ENCODE measurements at places on chromosomes 5 and 9.

DNA sequence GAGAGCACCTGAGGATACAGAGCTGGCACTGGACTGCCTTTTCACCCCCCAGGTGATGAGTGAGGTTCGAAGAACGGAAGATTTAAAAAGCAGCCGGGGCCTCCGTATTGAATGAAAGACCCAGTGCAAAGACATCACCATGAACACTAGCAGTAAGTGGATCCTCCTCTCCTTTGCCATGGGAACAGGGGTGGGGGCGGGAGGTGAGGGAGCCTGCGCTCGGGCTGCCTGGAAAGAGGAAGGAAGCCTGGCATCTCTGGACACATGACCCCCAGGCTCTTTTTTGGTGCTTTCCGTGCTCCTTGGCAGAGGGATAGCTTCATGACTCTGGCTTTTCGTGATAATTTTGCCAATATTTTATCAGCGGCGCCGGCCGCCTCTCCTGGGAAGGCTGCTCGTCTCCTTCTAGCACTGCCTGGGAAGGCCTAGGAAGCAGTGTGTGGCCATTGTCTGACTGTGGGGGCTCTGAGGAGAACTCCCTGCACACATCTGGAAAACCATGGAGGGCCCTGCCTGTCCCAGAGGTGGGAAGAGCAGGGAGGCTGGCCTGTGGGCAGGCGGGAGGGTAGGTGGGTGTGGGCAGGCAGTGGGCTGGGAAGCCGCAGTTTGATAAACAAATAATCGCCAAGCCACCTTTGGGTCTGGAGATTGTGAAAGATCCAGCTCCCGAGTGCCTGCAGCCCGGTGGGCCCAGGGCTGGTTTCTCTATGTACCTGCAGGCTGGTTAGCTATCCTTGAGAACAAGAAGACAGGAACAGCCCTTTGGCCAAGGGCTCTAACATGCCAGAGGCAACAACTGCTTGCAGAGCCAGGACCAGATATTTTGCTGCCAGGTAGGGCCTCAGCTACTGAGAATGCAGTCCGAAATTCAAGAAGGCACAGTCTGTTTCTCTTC is 911 bp downstream of the ABLIM3 start:
- DNase-seq = no peak

DNA sequence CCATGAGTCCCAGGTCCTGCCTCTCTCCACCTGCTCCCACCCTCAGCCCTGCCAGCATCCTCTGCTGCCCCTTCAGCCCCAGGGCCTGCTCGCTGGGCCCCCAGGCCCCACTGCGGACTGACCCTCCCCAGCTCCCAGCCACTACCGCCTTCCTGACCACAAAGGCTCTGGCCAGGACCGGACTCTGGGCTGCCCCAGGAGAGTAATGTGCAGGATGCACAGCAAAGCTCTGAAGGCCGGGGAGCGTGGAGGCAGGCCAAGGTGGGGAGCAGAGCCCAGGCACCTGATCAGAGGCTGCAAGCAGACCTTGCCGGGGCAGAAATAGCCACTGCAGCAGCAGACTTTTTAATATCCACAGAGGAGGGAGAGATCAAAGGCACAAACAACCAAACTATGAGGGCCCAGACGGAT is 27.9 kb downstream of the IPPK start:
- DNase-seq = no peak

DNA sequence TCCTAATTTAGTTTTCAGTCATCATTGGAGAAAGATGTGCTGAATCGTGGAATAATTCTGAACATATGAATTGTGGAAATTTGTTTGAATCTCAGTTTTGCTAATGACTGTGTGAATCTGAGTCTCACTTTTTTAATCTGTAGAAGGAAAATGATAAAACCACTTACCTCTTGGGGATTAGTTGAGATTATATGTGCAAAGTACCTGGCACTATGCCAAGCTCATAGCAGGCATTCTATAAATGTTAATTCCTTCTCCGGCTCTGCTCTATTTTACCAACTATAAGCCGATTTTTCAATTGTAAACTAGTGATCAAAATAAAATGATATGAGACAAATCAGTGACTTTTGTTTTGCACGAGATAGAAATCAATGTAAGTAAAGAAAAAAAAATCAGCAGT is 290.8 kb downstream of the TRPM3 start:
- no peak for DNase-seq

- no peak for DNase-seq
Measured at GRCh38 chr5:32018476-32019436, 155.4 kb downstream of the GOLPH3 start.

DNA sequence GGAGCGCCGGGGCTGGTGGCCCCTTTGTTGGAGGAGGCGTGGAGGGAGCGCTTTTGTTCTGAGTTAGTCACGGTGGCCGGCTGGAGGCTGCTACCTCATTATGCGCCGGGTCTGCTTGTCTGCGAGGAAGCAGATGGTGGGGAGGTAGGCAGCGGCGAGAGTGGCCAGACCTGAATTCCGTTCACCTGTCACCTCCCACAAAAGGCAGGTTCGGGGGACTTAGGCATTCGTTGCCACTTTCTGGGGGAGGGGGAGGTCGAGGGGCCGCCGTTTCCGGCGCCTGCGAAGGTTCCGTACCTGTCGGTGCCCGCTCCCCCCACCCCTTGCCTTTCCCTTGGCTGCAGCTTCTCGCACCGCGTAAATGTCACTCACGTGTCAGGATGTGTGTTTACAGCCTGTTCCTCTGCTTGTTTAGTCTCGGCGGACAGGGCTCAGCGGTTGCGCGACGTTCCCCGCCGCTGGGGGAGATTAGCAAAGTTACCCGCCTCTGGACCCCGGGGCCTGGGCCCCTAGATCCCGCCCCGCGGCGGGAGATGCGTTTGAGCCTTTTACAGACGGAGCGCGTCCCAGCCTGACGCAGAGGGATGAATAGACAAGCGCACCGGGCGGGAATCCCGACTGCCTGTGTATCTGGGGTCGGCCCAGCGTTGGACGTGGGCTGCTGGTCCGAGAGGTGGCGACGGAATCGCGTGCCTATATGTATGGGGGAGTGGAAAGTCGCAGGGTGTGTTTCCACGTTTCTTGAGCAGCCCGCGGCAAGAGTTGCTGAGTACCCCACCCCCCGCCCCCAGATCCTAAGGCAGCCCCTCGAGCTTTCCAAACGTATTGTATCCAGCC is 2.7 kb upstream of the LHX2 start:
- DNase-seq = no peak

DNA sequence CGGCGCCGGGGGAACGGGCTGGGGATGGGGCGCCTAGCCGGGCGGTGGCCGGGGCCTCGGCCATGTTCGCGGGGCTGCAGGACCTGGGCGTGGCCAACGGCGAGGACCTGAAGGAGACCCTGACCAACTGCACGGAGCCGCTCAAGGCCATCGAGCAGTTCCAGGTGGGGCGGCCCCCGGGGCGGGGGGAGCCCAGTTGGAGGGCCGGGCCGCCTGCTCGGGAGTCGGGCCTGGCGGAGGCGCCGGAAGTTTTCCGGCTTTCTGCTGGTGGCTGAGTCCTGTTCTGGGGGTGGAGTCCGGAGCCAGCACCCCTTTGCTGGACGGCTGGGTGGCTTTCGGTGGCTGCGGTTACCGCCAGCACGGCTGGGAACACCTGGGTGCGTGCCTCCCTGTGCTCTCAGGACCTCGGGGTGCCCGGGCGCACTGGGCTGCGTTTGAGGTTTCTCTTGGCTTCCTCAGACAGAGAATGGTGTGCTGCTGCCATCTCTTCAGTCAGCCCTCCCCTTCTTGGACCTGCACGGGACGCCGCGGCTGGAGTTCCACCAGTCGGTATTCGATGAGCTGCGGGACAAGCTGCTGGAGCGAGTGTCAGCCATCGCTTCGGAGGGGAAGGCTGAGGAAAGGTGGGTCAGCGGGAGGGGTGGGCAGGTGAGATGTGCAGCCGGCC is 454 bp downstream of the NELFB start:
- no peak for DNase-seq

DNA sequence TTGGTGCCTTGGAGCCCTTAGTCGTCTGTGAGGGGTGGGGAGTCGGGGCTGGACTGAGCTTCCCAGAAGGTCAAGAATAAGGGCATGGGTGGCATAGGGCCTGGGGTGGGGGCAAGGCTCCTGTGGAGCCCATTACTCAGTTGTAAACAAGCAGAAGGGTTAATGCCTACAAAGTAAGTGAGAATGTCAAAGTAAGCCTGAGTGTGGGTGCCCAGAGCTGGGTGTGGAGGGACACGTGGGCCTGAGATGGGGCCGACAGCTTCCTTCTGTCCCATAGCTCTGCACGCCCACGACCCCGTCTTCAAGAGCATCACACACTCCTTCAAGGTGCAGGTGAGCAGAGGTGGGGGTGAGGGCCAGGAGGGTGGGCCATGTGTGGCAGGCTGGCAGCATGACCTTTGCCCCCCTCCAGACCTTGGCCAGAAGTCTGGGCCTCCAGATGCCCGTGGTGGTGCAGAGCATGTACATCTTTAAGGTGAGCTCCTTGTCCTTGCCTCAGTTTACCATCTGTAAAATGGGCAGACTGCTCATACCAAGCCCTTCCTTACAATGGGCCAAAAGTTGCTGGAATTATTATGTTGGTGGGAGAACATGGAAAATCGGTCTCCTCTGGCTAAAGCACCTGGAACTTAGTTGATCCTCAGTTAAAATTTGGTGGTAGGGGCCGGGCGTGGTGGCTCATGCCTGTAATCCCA is 11.1 kb downstream of the DOLK start:
- no peak for DNase-seq

GRCh38 chr5:74337254-74337983 is 303.1 kb downstream of the ENC1 start:
- no peak for DNase-seq

DNA sequence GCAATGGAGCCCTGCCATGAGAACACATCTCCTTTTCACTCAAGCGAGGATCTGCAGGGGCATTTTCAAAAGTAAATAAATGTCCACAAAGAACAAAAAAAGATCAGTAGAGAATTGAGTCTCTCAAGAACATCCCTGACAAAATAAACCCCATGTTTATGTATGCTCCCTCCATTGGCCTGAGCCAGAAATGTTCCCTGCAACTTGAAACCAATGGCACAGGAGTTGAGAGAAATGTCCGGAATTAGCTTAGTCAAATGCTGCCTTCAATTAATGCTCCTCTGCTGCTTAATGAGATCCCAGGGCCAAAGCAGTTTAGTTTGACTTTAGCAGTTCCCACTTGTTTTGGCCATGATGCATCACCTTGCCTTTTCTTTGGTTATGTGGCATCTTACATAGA is 238.3 kb downstream of the EBF1 start:
- DNase-seq = no peak

DNA sequence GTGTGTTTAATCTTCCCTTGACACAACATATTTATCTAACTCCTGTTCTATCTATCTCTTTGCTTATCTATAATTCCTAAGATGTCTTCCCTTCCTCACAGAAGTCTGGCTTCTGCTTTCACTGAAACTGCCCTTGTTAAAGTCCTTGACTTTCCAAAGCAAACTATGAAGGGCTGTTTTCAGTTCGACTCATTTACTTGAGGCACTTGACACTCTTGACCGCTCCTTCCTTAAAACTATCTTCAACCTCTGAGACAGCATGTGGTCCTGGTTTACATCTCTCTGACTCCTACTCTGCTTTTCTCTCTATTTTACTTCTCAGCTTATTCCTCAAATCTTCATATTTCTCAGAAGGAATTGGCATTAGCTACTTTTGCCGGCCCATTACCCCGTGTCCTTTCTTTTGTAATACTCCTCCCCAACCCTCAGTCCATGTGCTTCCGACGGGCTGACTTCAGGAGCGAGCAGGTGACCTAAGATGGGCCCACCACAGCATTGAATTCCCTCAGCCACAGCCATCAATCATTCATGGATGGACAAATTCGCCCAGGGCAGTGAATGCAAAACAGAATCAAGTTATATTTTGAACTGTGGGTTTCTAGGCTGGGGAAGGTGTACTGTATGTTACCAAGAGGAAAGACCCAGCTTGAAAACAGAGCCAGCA is 1089.2 kb downstream of the PTPRD start:
- DNase-seq = no peak

- DNase-seq = no peak
Measured at GRCh38 chr9:911005-911404, 65.5 kb upstream of the DMRT3 start.

DNA sequence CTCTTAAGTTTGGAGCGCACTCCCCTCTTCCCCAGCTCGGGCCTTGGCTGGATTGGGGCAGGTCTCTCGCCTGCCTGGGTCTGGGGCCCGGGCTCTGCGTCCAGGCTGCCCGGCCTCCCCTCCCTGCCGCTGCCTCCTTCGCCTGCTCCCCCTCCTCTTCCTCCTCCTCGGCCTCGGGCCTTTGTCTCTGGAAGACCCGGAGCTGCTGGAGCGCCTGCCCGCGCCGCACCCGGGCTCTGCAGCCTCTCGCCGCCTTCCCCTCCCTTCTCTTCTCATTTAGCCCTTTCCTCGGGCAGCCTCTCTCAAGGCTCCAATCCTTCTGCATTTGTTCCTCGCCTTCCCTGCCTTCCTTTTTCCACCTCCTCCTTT is 218.5 kb downstream of the C9orf50 start:
- DNase-seq = no peak

GRCh38 chr5:132813599-132814502 is 749 bp downstream of the SOWAHA start:
- DNase-seq = no peak

DNA sequence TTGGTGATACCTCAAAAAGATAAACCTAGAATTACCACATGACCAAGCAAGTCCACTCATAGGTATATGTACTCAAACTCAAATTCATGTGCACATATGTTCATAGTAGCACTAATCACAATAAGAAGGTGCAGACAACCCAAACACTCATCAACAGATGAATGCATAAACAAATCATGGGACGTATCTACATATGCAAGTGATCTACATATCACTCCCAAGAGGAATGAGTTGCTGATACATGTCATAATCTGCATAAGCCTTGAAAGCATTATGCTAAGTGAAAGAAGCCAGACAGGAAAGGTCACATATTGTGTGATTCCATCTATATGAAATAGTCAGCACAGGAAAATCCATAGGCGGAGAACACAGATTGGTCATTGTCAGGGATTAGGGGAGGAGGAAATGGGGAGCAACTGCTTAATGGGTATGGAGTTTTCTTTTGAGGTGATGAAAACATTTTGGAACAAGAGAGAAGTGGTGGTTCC is 10.6 kb upstream of the GPX8 start:
- DNase-seq = no peak

DNA sequence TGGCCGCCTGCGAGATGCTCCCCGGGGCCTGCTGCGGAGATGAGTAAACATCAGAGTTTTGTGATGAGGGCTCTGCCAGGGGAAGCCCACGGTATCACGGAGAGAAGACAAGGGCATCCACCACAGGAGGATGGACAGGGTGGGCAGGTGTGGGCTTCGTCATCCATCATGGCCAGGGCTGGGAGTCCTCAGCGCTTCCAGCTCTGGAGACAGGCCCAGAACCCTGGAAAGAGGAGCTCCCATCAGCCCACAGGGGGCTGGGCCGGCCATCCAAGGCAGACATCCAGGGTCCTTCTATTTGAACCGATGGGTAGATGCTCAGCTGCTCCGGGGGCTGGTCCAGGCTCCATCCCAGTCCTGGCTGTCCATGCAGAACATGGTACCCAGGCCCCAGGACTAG is 22.1 kb upstream of the FCN1 start:
- DNase-seq = no peak

- DNase-seq = no peak
Measured at GRCh38 chr9:126454795-126455194, 128.2 kb downstream of the MVB12B start.

GRCh38 chr5:43973318-43973717 is 370.3 kb downstream of the NNT start:
- DNase-seq = no peak

Measured in stimulated activated CD4-positive, alpha-beta T cell treated with anti-CD3 and anti-CD28 coated beads, Interleukin-1b, Interleukin-23, amount 100 ng/mL, for 1 hour (primary cell).